ENCODE measurements at places on chromosomes 7 and 10.
A peak's percentile ranks its signal among the peaks of the same experiment; 100 is the strongest.

- no peak for DNase-seq
These were observed 37.4 kb downstream of the VKORC1L1 start for GRCh38 chr7:65910237-65910636.

GRCh38 chr10:93938140-93938539 is 44.4 kb downstream of the SLC35G1 start:
- DNase-seq, result no peak

- DNase-seq, result no peak
These were observed 137.5 kb upstream of the MKLN1 start for GRCh38 chr7:131190146-131190545.

- peak; percentile 8 for DNase-seq
These were observed 102.3 kb downstream of the EPC1 start for GRCh38 chr10:32244421-32245207.

DNA sequence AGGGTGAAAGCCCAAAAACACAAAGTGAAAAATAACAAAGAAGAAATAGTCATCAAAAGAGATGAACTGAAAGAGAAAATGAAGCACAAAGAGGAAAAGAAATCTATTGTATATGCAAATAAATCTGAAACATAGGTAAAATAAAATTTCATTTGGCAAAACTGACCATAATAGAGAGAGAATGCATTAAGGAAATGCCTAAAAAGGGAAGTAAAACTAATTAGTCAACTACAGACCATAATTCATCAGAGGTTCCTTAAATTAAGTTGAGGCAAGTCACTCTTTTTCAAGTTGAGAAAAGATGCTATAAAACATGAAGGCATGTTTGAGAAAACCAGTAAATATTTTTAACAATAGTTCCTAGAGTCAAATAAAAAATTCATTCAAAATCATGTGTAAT is 233.3 kb downstream of the LRRN3 start:
- no peak for DNase-seq

GRCh38 chr7:74396993-74397392 is 56.7 kb upstream of the GTF2IRD1 start:
- DNase-seq, result no peak

DNA sequence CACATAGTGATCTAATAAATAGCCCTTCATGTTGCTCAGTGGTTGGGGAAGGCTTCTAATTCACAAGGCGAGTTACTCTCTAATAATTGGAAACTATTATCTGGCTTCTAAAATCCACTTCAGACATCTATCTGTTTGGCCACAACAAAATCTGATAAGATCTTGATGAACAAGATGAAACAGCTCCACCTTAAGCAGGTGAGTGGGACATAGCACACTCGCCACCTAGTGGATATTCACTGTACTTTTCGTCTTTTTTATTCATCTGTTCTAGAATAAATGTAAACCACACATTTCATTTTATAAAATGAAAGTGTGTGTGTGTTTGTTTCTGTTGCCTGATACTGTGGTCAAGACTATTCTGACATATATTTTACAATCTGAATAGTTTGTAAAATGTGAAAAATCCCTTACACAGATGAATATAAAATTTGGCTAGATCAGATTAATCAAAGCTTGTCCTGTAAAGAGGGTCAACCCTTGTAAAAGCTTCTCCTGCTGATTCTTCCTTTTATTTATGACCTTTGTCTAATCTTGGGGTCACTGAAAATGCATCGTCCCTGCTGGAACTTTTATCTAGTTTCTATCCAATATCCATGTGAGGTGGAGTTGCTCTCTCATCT is 26.5 kb upstream of the CNTNAP2 start:
- DNase-seq, result peak; percentile 4

DNA sequence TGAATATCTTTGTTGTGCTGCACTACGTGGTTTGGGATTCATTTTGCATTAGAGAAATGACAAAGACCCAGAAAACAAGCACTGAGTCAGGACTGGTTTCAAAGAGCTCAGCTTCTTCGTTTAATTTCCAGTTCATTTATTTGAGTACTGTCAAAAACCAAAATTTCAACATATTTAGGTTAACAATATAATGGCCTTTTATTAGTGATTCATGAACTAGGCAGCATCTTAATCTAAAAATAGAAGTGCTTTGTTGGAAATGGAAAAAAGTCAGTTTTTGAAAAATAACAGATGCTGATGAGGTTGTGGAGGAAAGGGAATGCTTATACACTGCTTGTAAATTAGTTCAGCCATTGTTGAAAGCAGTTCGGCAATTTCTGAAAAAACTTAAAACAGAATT is 856.4 kb downstream of the LRMDA start:
- DNase-seq, result no peak

- no peak for DNase-seq
These were observed 90.6 kb downstream of the MARCHF5 start for GRCh38 chr10:92381543-92381954.

GRCh38 chr10:58481569-58482109 is 31.0 kb upstream of the BICC1 start:
- DNase-seq, result no peak

DNA sequence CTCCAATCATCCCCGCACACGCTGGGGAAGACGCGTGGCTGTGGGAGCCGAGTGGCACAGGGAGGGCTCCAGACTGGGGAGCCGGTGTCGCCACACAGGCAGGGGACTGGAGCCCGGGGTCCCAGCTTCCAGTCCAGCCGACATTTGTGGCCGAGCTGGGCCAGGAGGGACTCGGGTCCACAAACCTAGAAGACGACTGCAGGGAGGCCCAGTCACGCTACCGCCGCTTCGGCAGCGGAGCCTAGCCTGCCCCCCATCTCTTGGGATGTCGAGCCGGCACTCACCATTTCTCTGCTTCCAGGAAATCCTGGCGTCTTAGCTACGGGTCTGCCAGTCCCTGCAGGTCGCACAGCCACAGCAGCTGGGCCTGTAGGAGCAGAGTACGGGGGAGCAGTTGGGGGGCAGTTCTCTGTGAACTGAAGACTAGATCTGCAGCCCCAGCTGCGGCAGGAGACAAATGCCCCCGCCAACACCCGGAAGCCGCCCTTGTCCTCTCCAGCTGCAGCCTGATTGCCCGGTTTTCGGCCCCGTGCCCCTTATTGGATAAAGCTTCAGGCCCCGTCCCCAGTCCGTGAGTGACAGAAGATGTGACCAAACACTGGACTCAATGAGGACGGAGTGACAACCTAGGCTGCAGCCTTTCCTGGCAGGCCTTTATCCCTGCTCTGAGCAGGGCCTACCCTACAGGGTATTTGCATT is 270.7 kb downstream of the ZNF33B start:
- peak; percentile 36 for DNase-seq

GRCh38 chr7:2523941-2524807 is 4.6 kb downstream of the LFNG start:
- DNase-seq, result no peak

GRCh38 chr7:77783545-77783944 is 14.7 kb downstream of the TMEM60 start:
- no peak for DNase-seq

- DNase-seq, result no peak
These were observed 35.2 kb upstream of the EBLN1 start for GRCh38 chr10:22252801-22253579.

DNA sequence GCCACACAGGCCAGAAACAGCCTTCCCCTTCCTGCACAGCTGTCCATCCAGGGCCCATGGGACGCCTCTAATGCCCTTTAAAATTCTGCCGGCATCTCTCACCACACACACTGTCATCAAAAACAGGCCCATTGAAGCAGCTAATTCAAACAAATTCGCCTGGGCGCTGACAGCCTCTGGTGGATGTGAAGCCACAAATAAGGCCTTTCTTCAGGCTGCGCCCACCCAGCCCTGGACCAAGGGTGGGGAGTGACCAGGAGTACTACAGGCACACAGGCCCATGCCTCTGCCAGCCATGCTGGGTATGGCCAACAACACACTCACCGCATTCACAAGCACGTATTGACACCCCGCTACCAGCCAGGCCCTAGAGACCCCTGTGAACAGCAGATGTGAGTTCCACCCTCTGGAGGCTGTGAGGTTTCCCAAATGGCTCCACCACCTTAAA is 54.6 kb downstream of the SLIT1 start:
- no peak for DNase-seq

DNA sequence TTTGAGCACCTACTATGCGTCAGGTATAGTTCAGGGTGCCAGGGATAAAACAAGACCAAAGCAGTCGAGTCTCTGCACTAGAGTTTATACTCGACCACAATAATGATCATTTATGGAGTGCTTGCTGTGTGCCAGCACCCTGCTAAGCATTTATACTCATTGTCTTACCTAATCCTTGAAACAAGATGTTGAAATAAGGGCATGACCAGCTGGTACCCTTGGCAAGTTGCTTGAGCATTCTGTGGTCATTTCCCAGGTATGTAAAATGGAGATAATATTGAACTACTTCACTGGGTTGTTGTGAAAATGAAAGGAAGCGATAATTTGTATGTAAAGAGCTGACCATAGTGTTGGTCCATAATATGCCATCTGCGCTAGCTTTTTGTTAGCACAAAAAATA is 185.4 kb downstream of the CYP26A1 start:
- DNase-seq, result no peak

GRCh38 chr7:147944321-147944720 is 646.2 kb upstream of the C7orf33 start:
- DNase-seq, result no peak

GRCh38 chr7:140304191-140304799 is 94.0 kb downstream of the SLC37A3 start:
- no peak for DNase-seq

- no peak for DNase-seq
These were observed 44.0 kb upstream of the ZMIZ1 start for GRCh38 chr10:79024720-79025198.

DNA sequence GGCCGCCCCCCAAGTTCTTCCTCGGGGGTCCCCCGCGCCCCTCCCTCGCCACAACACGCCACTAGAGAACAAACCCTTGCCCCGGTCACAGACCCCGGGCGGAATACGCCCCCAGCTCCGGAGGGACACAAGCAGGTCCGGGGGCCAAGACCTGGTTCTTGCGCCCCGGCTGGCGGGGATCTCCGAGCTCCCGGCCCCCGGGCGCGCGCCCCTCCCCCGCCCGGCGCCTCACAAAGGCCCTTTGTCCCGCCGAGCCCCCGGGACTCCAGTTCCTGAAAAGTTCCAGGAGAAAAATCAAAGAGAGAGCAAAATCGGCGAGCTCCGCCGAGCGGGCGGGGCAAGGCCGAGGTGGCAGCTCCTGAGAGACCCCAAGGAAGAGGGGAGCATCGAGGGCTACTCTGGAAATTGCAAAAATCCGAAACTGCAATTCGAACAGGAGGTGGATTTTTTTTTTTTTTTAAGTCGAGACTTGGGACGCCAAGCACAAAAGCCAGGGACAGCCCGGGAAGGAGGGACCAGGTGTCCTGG is 4.0 kb downstream of the TNRC18 start:
- DNase-seq, result no peak

- DNase-seq, result no peak
These were observed 82.0 kb downstream of the DOCK4 start for GRCh38 chr7:112124061-112124766.

DNA sequence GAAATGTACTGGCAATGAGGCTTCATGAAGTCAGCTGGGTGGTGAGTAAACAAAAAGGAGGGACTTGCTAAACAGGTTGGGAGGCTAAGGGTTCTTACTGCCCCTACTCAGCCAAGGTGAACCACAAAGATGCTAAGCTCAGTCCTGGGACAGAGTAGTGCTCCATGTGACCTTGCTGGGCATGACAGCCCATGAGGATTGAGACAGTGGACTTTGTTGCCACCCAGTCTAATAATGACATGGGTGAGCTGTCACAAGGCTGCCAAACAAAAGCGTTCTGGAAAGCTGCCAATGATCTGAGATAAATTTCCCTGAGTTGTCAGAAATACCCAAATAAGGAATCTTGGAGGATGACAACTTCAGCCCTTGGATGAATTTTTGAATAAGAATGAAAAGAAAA is 75.2 kb downstream of the CLEC2L start:
- no peak for DNase-seq

GRCh38 chr7:101377189-101377736 is 14.6 kb downstream of the COL26A1 start:
- DNase-seq, result no peak

GRCh38 chr7:156175003-156175402 is 362.7 kb upstream of the SHH start:
- DNase-seq, result no peak

DNA sequence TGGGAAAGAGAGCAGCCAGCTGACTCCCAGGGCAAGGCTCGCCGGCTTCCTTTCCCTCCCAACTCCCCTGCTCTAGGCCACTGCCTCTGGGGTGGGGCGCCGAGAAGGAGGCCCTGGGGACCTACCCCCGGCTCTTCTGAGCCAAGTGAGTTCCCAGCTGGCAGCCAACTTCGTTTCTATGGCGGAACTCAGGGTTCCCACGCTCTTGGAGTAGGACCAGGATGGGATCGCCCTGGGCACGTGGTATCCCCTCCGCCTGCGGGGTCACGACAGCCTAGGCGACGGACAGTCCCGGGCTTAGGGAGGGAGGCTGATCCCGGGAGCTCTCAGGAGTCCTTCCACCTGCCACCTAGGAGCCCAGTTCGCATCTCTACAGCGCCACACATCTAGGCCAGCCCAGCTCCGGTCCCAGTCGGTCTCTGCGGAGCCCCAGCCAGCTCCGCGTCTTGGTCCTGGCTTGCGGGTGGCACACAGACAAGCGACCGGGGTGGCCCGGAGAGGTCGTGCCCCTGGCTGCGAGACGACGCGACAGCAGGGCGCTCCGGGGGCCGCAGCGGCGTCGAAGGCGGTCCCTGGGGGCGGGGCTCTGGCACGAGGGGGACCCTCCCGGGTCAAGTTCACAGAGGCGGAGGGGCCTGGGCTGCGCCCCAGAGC is 20.5 kb upstream of the GATA3 start:
- no peak for DNase-seq

DNA sequence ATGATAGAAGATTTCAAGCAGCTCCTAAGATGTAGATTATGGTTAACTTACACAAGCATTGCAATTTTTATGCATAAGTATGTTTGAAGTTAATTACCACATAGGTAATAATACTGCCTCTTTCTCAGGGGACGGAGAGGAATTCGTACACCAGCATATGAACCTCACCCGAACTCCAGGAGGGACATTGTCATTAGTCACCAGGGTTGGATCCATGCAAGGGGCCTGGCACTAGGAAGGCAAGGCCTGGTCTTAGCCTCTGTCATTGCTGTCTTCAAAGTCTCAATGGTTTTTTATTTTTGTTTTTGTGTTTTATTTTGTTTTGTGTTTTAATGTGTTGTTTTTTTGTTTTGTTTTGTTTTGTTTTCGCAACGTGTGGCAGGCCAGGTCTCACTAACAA is 145.6 kb upstream of the PPP2R2D start:
- no peak for DNase-seq

GRCh38 chr10:47369251-47369894 is 14.7 kb downstream of the ZNF488 start:
- DNase-seq, result no peak

GRCh38 chr10:45144326-45145070 is 143.8 kb downstream of the ZNF22 start:
- no peak for DNase-seq

Measured in forelimb muscle (tissue), 1 donor.